ENCODE measurements at places on chromosomes 2 and 18.

- DNase-seq, result no peak
Observed at GRCh38 chr2:11058129-11058528, 97.1 kb upstream of the SLC66A3 start.

GRCh38 chr2:65835975-65836549 lies 403.7 kb upstream of the SPRED2 start:
- DNase-seq, result no peak

- no peak for DNase-seq
Observed at GRCh38 chr2:127646487-127647241, 711 bp downstream of the GPR17 start.

DNA sequence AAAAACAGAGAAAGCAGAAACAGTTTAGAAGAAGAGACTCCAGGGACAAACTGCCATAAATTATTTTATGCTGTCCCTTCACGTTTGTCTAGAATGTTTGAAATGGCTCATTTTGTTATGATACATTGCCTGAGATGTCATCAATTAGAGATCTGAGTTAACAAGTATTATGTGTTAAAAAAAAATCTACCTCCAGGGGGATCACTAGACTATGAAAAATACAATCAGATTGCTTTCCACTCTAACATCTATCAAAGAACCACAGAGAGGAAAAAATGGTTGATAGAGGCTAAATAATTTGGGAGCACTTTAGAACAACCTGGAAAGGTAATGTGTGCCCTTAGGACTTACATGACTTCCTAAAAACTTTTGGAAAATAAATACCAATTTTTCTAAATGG lies 103.8 kb upstream of the CCDC150 start:
- no peak for DNase-seq

DNA sequence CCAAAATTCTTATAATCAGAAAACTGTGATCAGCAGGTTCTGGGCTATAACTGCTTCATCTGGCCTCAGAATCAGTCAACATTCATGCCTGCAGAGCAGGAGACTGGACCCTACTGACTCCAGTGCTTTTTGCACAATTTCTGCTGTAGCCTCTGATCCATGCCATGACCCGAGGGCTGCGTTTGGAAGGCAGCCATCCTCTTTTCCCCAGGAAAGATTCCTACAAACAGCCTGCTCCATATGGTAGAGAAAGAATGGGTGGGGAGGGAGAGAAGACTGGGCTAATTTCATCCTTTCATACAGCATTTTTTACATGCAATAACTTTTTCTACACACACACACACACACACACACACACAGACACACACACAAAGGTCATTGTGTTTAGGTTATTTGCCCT lies 133.0 kb upstream of the MMADHC start:
- DNase-seq, result no peak

DNA sequence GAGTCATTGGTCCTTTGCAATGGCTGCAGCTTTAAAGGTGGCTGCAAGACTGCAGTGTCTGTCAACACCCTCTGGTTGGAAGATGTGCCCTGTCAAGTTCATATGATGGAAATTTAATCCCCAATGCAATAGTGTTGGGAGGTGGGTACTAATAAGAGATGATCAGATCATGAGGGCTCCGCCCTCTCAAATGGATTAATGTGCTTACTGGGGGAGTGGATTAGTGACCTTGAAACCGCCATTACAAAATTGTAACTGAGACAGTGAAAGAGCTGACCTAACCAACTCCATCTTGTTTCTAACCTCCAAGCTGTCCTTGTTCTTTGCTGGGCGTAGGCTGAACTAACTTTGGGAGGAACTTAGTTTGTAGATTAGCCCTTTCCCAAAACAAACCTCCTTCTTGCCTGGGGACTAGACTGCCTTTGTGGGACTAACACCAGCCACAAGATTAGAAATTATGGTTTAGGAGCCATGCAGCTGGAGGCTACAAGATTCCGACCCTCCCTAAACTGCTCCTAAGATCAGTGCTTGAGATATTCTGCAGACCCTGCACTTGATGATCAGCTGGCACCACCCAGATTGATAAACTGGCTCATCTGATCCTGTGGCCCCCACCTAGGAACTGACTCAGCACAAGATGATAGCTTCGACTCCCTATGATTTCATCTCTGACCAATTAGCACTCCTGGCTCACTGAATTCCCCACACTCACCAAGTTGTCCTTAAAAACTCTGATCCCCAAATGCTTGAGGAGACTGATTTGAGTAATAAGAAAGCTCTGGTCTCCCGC lies 13.7 kb downstream of the MYCN start:
- no peak for DNase-seq

GRCh38 chr2:128388499-128388941 lies 69.9 kb upstream of the HS6ST1 start:
- DNase-seq, result peak; percentile 62

GRCh38 chr18:55509631-55510324 lies 78.2 kb downstream of the TCF4 start:
- DNase-seq, result no peak

DNA sequence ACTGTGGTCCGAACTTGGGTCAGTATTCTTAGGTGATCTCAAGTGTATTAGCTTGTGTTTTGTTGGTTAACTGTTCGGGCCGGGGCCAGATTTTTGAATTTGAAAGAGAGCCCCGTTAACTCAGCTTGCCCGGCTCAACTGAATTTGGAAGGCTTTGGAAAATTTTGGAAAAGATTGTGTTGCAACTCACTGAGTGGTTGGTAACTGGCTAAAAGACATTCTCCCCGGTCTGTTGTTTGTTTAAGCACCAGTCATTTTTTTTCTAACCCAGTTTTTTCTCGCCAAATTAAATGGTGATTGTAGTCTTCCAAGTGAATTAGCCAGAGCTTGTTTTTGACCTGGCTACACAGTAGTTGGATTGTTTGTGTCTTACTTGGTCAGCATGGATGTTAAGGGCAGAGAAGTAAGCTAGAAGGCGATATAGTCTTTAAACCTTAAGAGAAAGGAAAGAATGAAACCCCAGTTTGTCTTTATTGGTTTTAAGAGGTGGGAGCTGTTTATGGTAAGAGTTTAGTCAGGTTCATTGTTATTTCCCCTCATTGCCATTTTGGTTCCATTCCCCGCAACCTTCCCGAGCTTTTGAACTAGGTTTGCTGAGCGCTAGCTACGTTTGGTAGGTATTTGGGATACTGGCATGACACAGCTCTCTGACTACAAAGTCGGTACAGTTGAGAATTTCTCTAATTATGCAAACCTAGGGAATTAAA lies 2.4 kb downstream of the MAP4K4 start:
- no peak for DNase-seq

DNA sequence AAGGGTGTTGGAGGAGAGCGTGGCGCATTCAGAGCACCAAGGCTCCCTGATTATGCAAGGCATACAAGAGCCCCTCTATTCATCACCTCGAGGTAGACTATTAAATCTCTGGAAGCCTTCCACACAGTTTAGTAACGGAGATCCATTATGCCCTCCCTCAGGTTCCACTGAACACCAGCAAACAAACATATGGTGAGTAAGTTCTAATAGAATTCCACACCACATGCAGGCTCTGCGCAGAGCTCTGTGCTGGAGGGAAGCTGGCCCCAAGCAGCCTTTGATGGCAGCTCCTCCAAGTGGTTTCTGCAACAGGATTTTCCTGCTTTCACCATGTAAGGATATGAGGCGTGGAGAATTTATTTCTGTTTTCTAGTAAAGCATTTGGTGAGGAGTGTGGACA lies 238.6 kb downstream of the C1D start:
- DNase-seq, result no peak

DNA sequence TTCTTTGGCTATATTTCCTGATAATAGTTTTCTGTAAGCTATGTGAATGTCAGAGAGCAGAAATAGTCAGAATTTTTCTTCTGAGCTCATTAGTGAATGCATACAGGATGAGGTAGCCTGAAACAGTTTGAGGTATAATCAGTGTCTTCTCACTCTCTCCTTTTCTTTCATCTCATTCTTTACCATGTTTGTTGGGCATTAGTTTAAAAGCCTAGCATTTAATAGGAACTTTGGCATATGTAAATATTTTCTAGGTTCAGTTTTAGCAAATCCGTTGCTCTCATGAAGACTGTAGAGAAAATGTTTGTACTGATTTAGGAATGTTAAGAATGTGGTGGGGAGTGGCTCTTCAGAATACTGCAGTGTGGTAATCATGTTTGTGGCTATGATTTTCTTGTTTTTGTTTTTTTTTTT lies 119.4 kb downstream of the PARD3B start:
- DNase-seq, result no peak

DNA sequence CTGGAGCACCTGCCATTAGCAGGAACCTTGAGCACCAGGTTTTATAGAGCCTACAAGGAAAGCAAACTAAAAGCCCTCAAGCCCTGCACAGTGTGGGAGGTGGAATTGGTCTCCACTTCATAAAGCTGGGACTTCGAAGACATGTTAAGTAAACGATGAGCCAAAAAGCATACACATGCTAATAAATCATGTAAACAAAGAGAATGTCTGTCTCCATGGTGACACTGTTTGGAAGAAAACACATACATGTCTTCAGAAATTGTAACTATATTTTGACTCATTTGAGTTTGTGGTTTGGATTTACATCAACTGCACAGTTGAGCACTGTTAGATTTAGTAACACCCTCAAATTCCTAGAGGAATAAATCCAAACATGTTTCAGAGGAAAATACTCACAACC lies 978.5 kb upstream of the LRRTM1 start:
- DNase-seq, result no peak

DNA sequence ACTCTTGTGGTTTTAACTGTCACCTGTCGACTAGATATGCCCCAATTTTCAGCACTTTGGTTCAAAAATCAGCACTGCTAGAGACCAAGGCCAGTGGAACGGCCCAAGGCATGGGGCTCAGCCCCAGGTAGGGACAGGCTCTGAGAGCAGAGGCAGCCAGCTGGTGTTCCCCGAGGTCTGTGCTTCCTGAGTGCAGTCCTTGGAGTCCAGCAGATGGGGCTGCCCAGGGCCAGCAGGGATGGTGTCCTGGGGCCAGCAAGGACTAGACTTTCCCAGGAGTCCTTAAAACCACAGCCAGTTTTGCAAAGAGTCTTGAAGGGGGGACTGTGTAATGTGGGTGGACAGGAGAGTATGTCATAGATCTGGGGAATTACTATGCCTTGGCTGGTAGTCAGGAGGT lies 56.3 kb downstream of the POMC start:
- no peak for DNase-seq

GRCh38 chr2:8414946-8415879 lies 266.6 kb upstream of the ID2 start:
- peak; percentile 39 for DNase-seq

GRCh38 chr18:56003720-56004088 lies 415.7 kb upstream of the TCF4 start:
- no peak for DNase-seq

DNA sequence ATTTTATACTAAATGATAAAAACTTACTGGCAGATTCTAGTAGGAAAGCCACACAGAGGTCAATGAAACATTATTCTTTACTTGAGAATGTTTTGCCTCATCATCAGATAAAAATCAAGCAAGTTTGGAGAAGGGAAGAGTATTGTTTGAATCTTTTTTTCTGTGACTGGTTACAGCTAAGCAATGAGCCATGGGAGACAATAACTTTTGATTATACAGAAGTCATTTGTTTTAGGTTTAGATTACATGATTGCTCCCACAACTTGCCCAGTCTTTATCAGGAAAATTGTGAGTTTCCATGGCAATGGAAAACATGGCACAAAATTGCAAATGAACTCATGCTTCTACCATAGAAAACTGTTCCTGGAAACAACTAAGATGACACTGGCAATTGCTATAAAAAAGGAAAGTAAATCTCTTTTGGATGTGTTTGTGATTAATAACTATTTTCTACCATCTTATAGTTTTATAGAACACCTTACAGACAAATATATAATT lies 476.8 kb downstream of the MBD2 start:
- no peak for DNase-seq

DNA sequence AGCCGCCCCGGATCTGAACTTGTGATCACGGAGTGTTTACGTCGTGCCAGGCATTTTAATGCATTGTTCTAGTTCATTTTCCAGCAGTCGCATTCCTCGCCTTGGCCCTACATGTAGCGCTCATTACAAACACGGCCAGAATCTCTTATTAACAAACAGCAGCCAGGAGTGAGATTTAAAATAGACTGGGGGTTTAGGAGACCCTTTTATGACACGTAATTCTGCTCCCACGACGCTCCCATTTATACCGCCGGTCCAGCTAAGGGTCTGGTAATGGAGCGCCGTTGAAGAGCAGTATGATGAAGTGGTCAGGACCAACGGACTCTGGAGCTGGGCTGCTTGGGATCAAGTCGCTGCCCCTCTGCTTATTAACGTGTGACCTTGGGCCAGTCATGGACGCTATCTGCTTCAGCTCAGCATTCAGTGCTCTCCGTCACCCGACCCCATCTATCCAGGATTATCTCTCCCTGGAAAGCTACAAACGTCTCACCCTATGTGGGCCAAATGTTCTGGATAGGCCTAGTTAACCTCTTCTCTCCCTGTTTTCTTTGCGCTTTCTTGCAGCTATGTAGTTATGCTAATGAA lies 745 bp downstream of the MSH2 start:
- peak; percentile 57 for DNase-seq

DNA sequence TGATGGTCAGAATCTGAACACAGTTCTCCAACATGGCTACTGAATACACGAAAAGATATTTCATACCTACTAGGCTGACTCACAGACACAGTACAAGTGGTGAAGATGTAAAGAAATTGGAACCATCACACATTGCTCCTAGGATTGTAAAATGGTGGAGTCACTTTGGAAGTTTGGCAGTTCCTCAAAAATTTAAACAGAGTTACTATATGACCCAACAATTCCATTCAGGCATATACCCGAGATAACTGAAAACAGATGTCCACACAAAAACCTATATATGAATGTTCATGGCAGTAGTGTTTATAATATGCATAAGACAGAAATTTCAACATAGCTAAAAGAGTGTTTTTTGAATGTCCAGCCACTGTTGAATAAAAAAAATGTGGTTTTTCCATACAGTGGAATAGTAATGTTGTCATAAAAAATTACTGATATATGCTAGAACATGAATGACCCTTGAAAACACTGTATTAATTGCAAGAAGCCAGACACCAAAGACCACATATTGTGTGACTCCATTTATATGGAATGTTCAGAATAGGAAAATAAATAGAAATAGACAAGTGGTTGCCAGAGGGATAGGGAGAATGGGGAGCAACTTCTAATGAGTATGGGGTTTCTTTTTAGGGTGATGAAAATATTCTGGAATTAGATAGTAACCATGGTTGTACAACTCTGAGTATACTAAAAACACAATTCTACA lies 10.1 kb downstream of the RMP24 start:
- no peak for DNase-seq

GRCh38 chr2:185757356-185757755 lies 18.8 kb downstream of the FSIP2 start:
- no peak for DNase-seq

DNA sequence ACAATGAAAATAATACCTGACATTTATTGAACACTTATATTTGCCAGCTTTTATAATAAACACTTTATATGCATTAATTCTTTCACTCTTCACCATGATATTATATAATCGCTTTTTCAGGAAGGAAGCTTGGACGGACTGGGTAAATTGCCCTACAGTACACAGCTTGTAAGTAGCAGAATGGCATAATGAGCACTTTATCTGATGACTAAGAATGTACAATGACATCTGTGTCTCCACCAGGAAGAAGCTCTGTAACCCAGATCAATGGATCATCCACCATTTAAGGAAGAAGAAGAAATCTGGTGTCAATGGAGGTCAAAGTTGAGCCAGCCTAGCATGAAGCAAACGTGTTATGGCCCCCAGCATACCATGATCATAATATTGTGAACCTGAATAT lies 444.0 kb upstream of the SPHKAP start:
- no peak for DNase-seq

- DNase-seq, result peak; percentile 50
Observed at GRCh38 chr2:119431976-119432850, 559 bp downstream of the TMEM37 start.

GRCh38 chr2:221447310-221447709 lies 124.8 kb downstream of the EPHA4 start:
- peak; percentile 81 for DNase-seq
